ENCODE measurements at places on chromosomes 1 and 21.

GRCh38 chr1:12344596-12345349, 114.9 kb downstream of the VPS13D start:
- no peak for DNase-seq

DNA sequence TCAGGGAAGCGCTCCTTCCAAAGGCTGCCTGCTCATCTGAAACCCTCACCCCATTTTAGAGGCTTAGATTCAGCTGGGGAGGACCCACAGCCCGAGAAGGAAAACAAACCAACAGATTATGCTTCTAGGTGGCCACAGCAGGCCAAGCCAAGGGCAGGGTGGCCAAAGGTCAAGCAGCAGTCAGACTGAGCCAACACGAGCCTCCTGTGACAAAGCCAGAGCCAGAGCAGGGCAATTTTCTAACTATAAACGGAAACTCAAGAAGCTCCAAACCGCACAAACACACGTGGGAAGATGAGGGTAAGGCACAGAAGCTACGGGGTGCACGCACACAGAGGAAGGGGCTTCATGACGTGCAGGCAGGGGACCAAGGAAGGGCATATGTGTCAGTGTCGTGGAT, 64.1 kb downstream of the PLEKHA6 start:
- no peak for DNase-seq

GRCh38 chr1:50873458-50874187, 86.4 kb downstream of the FAF1 start:
- DNase-seq: peak; percentile 49

DNA sequence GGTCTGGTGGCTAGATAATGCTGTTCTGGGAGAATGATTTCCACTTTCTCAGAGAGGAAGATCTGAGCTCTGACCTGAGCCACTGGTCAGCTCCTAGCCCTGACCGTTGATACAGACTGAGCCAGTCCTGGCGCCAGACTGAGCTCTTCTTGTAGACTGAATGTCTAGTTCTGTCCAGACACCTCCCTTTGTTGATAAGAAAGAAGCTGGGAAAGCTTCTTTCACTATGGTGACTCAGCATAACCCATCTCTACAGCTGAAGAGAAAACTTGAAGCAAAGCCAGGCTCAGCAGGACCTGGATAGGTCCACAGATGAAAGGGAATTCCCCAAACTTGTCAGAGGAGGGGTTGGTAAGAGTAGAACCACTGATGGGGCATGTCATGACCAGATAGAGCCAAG, 9.9 kb upstream of the TRABD2B start:
- DNase-seq: no peak

DNA sequence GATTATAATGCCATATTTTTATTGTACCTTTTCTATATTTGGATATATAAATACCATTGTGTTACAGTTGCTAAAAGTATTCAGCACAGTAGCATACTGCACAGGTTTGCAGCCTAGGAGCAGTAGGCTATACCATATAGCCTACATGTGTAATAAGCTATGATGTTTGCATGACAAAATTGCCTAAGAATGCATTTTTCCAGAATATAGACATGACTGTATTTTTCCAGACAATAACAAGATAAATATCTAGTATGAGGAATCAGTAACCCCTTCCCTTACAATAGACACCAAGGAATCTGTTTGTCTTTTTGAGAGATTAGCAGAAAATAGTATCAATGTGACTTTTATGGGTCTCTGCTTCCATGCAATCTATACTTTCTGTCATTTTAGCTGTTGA, 228.6 kb downstream of the GRIK1 start:
- DNase-seq: no peak

- DNase-seq: no peak
Observed at GRCh38 chr21:26849428-26850115, 4.4 kb upstream of the ADAMTS1 start.

- DNase-seq: no peak
Observed at GRCh38 chr1:15469361-15469760, 6.5 kb upstream of the CELA2B start.

DNA sequence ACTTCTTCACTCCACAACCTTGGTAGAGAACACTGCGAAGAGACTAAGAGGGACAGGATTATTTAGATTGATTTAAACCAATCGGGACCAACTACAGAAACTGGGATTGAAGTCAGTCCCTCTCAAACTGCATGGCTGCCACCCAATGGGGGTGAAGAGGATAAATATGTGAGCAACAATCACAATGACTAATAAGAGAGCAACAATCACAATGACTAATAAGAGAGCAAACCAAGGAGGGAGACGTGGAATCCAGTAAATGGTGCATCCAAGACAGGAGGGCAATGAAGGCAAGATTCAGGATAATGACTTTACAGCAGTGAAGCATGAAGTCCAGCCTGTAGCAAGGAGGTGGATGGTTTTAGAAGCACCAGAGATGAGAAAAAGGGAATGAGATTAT, 322.8 kb downstream of the TTLL7 start:
- no peak for DNase-seq

Data from HEK293T (cell line).